HFFc6 (cell line): ENCODE measurements at places on chromosomes 2 and 18.

GRCh38 chr18:60248336-60249330 lies 123.9 kb downstream of the MC4R start:
- no peak for DNase-seq

DNA sequence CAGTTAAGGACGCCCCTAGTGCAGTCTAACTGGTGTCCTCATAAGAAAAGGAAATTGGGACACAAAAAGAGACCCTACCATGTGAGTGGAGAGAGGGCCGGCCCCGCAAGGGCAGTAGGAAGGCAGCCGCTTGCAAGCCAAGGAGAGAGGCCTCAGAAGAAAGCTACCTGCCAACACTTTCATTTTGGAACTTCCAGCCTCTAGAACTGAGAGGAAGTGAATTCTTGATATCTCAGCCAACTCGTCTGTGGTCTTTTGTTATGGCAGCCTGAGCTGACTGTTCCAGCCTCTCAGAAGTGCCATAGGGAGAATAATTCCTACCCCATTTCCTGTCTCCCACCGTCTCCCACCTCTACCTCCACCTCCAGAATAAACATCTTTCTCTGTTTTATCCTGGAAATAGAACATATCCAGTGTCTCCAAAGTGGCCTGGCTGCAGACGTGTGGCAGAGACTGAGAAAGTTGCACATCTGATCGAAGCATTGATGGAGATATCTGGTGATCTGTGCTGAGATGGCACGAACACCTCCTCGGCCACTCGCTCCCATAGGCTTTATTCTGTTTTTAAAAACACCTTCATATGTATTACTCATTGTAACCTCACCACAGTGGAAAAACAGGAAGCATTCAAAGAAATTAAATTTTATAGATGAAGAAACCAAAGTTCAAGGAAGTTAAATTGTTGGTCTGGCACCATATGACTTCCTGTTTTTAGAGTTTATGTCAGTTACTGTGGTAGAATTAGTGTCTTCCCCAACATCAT lies 39.5 kb upstream of the MARCO start:
- no peak for DNase-seq

- no peak for DNase-seq
These were observed 14.6 kb downstream of the PTPN18 start for GRCh38 chr2:130370490-130370889.

DNA sequence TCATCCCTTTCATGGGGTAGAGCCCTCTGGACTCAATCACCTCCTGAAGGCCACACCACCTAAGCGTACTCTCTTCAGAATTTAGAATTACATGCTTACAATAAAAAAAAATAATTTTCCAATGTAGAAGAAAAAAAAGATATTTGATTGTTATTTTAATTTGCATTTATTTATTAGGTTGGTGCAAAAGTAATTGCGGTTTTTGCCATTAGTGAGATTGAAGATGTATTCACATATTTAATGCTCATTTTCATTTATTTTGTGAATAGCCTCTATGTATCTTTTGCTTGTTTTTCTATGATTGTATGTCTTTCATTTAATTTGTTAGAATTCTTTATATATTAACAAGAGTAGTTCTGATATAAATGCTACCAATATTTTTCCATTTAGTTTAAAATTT lies 220.5 kb downstream of the RND3 start:
- no peak for DNase-seq

- DNase-seq, result no peak
These were observed 3.1 kb downstream of the MLPH start for GRCh38 chr2:237490009-237490711.

DNA sequence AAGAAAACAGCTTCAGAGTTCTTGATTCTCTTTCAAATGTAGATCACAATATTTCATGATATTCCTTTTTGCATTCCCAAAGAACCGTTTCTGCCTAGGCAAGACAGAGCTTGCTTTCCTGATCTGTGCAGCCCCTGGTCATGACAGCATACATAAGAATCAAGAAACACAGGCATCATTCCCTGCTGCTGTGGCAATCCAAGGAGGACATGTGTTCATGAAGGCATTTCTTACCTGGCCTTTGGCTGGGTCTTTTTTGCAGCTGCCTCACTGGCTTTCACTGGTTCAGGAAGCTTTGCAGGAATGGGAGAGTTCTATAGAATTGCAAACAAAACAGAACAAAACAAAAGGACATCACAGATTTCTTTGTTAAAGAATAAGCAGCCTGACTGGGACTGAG lies 87.6 kb upstream of the NFU1 start:
- no peak for DNase-seq

GRCh38 chr2:154945984-154946383 lies 247.5 kb downstream of the KCNJ3 start:
- no peak for DNase-seq

DNA sequence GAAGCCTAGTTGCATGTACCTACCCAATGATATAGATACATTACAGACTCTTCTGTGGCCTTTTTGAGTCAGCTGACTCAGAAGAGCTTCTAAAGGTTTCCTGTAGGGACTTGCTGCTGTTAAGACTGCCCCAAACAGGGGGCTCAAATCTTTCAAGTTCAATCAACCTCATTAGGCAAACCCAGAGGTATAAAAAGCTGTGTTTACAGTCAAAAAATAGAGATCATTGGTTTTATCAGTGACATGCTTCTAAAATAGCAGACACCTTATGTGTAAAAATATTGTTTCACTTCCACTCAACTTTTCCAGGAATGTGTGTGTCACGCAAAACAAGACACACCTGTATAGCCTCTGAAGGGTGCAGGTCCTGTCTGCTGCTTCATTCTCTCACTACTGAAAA lies 624.3 kb upstream of the FANCL start:
- DNase-seq, result no peak

GRCh38 chr2:104897515-104898184 lies 43.7 kb downstream of the POU3F3 start:
- no peak for DNase-seq

DNA sequence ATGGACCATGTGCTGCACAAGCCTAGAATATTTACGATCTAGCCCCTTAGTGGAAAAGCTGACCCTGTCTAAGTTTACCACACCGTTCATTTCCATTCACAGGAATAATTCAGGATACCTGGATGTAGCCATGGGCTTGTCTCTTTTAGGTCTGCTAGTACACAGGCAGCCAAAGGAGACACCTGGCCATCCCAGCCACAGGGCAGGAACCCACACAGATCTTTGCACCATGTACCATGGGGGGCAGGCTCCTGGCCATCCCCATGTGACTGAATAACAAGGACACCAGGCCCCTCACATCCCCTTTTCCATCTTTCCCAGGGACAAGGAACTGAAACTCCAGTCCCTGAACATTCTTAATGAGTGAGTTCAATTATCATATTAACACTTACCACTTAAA lies 467.3 kb upstream of the MYT1L start:
- DNase-seq, result no peak

GRCh38 chr2:222844323-222844722 lies 16.5 kb upstream of the ACSL3 start:
- DNase-seq, result peak; percentile 79

GRCh38 chr2:212683346-212684097 lies 144.9 kb upstream of the ERBB4 start:
- peak; percentile 16 for DNase-seq

- DNase-seq, result no peak
These were observed at the start of gene DOK6 for GRCh38 chr18:69400253-69400975. DOK6 (plus strand) TSS chr18:69400888.

DNA sequence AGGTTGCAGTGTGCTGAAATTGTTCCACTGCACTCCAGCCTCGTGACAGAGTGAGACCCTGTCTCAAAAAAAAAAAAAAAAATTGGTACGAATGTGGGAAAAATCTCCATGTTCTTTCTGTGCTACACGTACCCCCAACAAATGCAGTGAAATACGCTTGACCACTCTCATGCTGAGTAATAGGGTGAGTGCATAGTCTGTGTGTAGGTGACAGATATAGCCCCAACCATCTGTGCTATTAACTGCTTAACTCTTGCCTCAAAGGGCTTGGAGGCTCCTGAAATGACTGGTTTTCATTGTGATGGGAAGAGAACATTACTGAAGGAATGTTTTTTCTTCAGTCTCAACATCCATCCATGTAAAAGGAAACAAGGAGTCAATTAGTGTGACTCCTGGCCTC lies 15.7 kb downstream of the LYPD1 start:
- no peak for DNase-seq
